ENCODE measurements at places on chromosomes 12 and 14.

DNA sequence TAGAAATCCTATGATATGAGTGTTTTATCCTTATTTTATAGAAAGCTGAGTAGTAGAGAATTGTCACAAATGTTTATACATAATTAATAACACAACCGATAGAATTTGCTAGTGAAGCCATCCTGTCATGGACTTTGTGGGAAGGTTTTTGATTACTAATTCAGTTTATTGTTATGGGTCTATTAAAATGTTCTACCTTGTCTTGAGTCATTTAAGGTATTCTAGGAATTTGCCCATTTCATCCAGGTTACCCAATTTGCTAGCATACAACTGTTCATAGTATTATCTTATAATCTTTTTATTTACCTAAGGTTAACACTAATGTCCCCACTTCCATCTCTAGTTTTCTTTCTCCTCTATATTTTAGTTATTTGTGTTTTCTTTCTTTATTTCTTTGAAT lies 553.1 kb upstream of the ATXN7L3B start:
- no peak for DNase-seq

DNA sequence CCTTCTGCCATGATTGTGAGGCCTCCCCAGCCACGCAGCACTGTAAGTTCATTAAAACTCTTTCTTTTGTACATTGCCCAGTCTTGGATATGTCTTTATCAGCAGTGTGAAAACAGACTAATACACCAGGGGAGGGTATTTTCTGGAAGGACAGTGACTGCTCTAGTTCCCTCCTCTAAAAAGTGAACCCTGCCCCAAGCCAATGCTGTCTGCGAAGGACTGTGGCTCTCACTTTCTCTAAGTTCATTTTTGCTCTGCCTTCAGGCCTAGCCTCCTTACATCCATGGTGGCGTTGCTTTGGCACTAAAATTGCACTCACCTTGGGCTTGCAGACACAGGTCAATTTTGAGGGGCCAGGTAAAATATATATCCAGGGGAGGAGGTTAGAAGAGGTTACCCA lies 323.0 kb downstream of the VRK1 start:
- no peak for DNase-seq

- no peak for DNase-seq
Observed at GRCh38 chr12:56143217-56143616, 9.2 kb upstream of the MYL6B start.

DNA sequence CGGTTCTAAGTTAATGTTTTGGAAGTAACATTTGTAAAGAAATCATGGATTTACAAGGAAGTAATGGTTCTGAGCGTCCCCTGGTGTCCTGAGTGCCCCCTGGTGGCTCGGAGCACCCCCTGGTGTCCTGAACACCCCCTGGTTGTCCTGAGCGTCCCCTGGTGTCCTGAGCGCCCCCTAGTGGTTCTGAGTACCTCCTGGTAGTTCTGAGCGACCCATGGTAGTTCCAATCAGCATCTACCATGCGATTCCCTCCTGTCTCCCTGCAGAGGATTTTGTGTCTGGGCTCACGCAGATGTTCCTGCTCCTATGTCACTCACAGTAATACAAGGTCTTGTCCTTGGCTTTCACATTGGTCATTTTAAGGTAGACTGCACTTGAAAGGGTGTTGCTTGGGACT lies 1352.9 kb downstream of the TMEM121 start:
- DNase-seq: peak; percentile 84

- DNase-seq: no peak
Observed at GRCh38 chr12:5864972-5865371, 80.1 kb downstream of the ANO2 start.

DNA sequence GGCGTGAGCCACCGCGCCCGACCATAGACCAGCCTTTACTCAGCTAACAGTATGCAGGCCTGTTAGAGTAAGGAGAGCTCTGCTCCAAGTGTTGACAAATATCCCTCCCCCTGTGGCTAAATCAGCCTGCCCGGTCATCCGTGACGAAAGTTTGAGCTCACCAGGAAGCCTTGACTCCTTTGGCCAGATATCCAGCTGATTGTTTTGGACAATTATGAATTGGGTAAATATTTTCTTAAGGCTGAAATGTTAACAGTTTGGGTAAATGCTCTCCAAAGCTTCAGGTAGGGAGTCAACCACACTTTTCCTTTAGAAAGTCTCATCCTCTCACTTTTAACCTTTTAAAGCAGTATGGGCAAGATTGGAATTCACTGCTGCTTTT lies 157.9 kb downstream of the PAWR start:
- DNase-seq: no peak

DNA sequence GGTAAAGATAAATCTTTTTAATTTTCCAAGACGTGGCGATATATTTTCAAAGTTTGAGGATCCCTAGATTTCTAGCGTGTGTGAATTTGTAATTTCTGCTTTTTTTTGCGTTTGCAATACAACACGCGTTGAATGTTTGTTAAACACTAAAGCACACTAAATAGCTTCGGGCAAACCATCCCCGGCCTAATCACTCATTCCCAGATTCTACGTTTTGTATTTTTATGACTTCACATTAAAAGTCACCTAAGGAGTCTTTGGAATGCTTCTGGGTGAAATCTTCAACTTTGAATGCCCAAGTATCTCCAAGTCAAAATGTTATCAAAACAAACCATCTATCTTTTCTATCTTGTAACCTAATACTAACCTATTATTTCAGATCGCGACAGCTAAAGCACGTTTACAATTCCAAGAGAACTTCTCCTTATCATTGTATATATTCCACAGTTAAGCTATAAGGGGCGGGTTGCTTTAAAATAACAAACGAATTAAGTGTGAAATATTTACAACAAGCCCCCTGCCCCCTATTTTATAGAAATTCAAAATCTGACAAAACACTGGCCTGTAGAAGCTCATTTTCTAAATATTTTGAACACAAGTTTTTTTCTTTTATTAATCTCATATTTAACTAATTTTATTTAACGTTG lies 1.1 kb downstream of the ALX1 start:
- DNase-seq: no peak

- no peak for DNase-seq
Observed at GRCh38 chr14:89186856-89187376, 230.1 kb downstream of the FOXN3 start.

- DNase-seq: no peak
Observed at GRCh38 chr12:1590221-1590979, 4.0 kb downstream of the FBXL14 start.

DNA sequence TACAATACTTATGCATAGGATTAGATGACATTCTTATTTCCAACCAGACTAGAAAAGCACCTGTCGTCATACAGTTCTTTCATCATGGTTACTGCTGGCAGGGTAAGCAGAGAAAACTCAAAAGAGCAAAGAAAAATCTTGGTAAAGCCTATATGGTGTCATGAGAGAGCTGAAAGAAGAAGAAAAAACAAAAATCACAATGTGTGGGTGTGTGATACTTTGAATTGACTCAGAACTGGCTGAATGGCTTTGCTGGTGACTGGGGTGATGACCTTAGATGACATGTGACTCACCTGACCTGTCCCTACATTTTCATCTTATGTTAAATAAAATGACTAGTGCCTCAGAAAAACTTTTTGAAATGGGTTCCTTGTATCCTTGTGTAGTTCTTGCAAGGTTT lies 278.1 kb upstream of the LMO3 start:
- DNase-seq: no peak

GRCh38 chr14:99035712-99036610 lies 236.0 kb downstream of the BCL11B start:
- DNase-seq: peak; percentile 24

DNA sequence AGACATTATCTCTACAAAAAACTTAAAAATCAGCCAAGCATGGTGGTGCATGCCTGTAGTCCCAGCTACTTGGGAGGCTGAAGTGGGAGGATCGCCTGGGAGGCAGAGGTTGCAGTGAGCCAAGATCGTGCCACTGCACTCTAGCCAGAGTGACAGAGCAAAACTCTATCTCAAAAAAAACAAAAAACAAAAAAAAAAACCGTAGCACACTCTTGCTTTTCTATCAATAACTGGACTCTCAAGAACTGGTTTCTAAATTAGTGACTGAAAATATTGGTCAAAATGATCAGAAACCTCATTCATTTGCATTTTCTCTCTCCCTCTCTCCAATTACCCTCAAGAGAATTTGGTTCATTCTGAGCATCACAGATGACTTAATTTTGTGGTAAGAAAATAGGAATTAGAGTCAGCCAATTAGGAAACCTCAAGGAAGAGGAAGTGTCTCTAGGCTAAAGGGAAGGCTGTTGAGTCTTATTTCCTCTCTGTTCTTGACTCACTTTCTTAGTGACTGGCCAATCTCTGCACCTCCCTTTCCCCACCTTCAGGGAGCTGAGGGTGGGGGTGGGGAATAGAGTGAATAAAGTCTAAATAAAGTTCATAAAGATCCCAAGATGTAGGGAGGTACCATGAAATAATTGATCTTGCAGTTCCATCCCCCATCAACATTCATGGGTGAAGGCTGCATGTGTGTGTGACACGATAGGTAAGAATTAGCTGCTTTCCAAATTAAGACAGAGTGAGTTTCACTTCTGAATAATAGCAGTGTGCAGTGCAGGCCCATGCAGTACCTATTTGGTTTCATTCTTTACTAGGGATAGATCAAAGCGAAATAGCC lies 6.8 kb upstream of the PSMA6 start:
- DNase-seq: no peak

DNA sequence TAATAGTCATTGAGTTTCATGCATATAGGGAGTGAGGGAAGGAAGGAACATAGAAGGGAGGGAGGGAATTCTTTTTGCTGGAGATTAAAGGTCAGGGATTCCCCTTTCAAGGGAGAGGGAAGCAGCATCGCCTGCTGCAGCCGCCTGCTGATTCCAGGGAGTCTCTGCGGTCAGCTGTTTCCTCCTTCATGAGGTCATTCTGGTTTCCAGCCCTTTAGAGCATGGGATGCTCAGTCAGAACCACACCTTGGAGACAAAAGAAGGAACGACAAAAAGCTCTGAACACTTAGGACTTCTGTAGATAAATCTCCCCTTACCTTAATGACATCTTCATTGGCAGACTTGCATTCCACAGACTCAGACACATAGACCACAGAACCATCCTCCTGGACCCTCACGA lies 923.0 kb upstream of the TMEM132C start:
- no peak for DNase-seq

DNA sequence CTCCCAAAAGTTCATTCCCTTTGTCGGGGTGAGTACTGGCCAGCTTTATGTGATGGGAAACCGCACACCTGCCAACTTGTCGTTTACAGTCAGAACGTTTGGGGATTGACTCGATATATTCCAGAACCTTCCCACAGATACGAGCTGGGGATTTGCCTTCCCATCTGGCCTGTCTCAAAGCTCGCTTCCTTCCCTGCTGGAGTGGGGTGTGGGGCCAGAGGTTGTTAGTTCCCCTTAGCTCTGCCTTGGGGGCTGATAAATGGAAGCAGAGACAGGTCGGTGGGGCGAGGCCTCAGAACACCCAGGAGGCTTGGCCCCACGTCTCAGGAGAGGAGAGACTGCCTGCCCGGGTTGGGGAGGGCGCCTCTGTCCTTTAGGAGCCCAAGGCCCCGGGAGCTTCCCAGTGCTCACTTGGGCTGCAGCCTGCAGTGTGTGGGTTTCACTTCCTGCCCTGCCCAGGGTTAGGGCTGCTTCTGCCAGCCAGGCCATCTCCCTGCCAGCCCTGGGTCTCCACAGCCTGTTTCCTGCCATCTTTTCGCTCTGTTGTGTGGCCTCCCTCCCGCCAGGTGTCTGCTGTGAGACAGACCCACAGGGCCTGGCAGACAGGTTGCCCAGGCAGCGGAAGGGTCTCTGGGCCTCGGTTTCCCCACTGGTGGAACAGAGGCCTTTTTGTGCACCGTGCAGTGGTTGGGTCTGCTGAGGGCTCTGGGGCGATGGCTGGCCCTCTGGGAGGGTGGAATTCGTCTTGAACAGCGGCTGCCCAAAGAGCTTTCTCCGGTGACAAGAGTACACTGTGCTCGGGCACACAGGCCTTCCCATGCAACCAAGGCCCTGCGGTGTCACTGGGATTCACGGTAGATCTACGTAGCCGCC lies 8.1 kb upstream of the TEX22 start:
- no peak for DNase-seq

GRCh38 chr12:55847603-55848291 lies 5.0 kb upstream of the MMP19 start:
- DNase-seq: no peak

DNA sequence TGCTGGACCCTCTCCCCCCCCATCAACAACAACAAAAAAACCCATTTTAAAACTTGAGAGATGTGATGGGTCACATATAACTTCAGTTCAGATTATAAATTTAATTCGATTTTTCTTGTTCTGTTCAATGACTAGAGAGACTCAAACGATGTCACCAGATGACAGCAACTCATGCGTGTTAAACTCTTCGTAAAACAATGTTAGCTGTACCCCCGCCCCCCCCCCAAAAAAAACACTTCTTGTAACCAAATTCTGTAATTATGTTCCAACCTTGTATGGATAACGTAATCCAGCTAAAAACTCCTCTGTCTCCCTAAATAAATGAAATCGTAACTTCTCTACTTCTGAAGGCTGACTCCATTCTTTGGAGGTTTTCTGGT lies 614 bp upstream of the NACA start:
- DNase-seq: no peak

- DNase-seq: no peak
Observed at GRCh38 chr14:33914676-33915516, 36.0 kb downstream of the EGLN3 start.

- DNase-seq: no peak
Observed at GRCh38 chr12:57010627-57011247, 4.4 kb upstream of the ZBTB39 start.

DNA sequence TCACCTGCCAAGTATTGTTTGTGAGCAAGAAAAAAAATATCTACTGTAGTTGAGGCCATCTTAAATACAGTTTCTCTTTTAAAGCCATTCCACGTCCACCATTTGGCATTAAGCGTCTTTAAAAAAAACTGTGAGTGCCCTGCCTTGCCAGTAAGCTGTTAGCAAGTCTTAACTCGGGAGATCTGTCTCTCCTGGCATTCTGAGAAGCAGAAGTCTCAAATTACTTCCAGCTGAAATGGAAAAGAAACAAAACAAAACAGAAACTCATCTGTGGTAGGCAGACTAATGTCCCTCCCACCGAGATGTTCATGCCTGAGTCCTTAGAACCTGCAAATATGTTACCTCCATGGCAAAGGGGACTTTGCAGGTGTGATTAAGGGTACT lies 126.2 kb downstream of the CRADD start:
- no peak for DNase-seq

- no peak for DNase-seq
Observed at GRCh38 chr12:45575823-45576475, 153.6 kb upstream of the ARID2 start.

DNA sequence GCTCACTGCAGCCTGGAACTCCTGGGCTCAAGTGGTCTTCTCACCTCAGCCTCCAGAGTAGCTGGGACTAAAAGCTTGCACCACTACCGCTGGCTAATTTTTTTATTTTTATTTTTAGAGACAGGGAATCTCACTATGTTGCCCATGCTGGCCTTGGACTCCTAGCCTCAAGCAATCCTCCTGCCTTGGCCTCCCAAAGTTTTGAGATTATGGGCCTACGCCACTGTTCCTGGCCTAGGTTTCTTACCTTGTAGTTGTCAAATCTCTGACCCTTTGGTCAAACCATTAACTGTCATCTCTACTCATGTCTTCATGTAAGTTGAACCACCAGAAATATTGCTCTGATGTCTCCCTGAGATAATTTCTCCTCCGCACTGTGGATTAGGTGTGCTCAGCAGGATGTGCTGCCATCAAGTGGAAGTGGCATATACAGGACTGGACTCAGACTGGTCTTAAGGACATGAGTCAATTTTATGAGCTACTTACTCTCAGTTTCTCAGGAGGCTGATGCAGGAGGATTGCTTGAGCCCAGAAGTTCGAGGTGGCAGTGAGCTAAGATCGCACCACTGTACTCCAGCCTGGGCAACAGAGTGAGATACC lies 28.5 kb downstream of the ACTR6 start:
- peak; percentile 63 for DNase-seq
